ENCODE measurements at places on chromosomes 4 and X.

GRCh38 chr4:26130173-26130572, 190.6 kb upstream of the RBPJ start:
- DNase-seq, result no peak

- DNase-seq, result no peak
These were observed 278.2 kb upstream of the GATB start for GRCh38 chr4:152039023-152039481.

DNA sequence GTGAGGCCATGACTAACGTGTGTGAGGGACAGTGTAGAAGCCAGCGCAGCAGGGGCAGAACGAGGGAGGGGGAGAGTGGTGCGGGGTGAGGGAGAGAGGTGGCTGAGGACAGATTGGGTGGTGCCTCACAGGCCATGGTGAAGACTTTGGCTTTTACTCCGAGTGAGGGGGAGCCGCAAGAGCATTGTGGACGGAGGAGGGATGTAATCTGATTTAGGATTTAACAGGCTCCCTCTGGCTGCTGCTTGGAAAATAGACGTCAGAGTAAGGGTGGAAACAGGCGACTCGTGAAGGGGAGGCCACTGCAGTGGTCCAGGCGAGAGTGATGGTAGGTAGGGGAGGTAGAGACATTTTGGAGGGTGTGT, 13.0 kb downstream of the PPP1R3F start:
- peak; percentile 1 for DNase-seq

DNA sequence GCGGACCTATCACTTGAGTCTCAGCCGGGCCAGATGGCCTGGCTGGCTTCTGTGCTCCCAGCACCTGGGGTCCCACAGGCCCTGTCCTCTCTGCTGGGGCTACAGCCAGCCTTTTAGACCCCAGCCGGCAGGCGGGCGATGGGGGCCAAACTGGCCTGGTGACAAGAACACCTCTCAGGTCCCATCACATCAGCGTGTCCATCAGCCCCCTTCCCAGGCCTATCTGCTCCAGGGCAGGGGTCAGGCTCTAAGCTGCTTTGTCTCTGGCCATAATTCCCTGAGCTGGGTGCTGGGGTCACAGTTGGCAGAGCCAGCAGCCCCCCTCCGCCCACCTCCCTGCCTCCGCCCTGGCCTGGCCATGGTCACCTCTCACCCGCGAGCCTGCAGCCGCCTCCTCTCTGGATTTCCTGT, 77.7 kb downstream of the PPP2R2C start:
- no peak for DNase-seq

- DNase-seq, result no peak
These were observed 816.1 kb downstream of the CCSER1 start for GRCh38 chr4:90943311-90943710.

- peak; percentile 6 for DNase-seq
These were observed 218.9 kb downstream of the PCDH7 start for GRCh38 chr4:30939069-30939468.

All from NCI-H446 treated with DMSO at 0.1 percent for 48 hours (cell line).